Common myeloid progenitor, CD34-positive (primary cell): ENCODE measurements at places on chromosomes 4 and X.

GRCh38 chr4:77788990-77789389 is 30.2 kb downstream of the CNOT6L start:
- DNase-seq: no peak

- DNase-seq: no peak
Observed at GRCh38 chrX:2383144-2383543, 117.6 kb downstream of the DHRSX start.

GRCh38 chrX:10656214-10656613 is 35.8 kb upstream of the MID1 start:
- no peak for DNase-seq

- no peak for DNase-seq
Observed at GRCh38 chr4:147761218-147761883, 29.5 kb downstream of the ARHGAP10 start.

DNA sequence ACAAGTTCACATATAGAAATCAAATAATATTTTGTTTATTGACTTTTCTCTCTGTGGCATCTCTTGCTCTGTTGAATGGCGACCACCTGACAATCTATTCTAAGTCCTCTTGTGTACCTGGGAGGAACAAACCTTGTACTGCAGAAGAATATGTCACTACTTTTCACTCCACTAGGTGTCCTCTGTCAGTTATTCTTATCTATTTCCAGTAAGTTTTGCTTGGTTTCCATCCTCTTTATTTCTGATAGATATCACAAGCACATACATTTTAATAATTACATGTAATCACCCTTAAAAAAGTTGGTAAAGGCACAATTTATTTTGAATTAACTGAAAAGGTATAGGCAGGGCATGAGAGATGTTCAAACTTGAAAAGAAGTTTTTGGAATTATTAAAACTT is 238.4 kb downstream of the SNCA start:
- DNase-seq: peak; percentile 39

- no peak for DNase-seq
Observed at GRCh38 chrX:87728459-87728858, 210.9 kb downstream of the KLHL4 start.

DNA sequence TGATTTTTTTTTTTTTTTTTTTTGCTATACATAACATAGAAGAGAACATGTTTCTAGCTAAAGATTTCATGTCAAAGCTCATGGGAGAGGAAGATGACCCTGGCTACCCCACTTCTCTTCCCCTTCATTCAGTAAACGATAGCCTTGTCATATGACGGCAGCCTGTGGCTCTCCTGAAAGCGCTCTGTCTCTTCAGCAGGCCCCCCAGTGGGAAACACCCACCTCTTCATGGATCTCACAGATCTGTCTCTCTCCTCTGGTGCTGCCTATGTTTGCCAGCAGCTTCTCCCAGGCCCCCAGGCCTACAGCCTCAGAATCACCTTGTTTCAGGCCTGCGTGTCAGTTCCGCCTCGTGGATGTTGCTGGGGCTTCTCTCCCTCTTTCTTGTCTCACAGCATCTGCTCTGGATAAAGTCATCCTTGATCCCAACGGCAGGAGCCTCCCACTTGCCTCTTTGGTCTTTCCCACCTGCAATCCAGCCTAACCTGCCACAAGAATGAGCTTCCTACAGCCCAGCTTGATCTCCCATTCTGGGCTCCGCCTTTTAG is 34.6 kb downstream of the RHOH start:
- DNase-seq: no peak

DNA sequence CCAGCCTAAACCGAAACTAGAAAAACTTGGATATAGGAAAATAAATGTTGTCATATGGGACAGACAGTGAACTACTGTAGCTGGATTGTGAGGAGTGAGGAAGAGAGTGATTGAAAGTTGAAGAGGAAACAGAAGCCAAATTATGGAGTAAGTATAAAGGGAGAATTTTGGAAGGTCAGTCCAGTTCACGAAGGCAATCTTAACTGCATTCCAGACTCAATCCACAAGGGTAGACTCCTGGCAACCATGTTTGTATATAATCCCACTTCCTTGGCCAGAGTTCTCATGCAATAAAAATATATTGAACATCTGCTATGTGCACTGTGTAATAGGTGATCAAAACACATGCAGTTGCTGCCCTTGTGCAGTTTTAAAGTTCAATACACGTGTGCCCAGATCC is 58.6 kb upstream of the CAMK2D start:
- no peak for DNase-seq

- no peak for DNase-seq
Observed at GRCh38 chr4:93960916-93961315, 132.4 kb downstream of the ATOH1 start.

- DNase-seq: no peak
Observed at GRCh38 chr4:139754938-139755337, 89.3 kb downstream of the MGST2 start.

GRCh38 chr4:125444166-125444565 is 129.4 kb downstream of the FAT4 start:
- no peak for DNase-seq

- DNase-seq: no peak
Observed at GRCh38 chr4:64796581-64796980, 387.3 kb upstream of the TECRL start.

DNA sequence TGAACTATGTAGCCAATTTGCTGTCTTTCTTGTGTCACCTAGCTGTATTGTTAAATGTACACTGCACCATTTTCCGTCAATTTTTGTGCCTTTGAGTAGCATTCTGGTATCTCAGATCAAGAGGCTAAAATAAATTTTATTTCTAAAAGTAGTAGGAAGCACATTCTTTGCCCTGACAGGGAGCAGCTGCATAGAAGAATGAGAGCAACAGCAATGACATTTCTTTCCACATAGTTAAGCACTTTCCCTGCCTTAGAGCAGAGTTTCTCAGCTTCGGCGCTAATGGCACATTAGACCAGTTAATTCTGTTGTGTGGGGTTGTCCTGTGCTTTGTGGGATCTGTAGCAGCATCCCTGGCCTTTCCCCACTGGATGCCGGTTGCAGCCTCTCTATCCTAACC is 173.9 kb downstream of the CHIC2 start:
- no peak for DNase-seq

GRCh38 chrX:110414679-110415439 is 56.2 kb downstream of the RTL9 start:
- DNase-seq: no peak

- DNase-seq: no peak
Observed at GRCh38 chr4:40515398-40516293, 114.0 kb downstream of the RBM47 start.
